ENCODE measurements at places on chromosomes 4 and X. TPM values are rescaled to one million over a fixed set of nuclear protein-coding genes. Genes with fewer than 3 reads are reported as not detected.

- no peak for DNase-seq
These were observed 160.4 kb upstream of the GPR101 start for GRCh38 chrX:137194164-137194563.

The KCNE5 gene
- 0.46 TPM for total RNA-seq

DNA sequence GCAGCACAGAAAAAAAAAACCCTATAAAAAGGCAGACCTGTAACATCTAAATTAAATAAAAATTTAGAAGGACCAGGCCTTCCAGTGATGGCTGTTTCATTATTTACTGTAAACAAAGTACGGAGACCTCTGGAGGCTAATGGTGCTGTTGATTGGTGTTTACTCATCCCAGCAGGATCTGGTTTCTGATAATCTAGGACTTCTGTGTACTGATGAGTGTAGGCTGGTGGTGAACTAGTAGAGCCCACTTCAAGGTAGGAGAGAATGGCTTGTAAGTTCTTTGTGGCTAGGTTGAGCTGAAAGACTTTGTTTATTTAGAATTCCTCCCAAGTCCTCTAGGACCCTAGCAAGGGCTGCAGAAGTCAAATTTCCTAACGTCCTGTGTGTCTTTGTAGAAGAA is 398.1 kb upstream of the PITX2 start:
- no peak for DNase-seq

GRCh38 chr4:7773401-7774180 is 166.1 kb downstream of the AFAP1 start:
- no peak for DNase-seq

- DNase-seq = no peak
These were observed 577 bp downstream of the BGN start for GRCh38 chrX:153495362-153495751.

The ANK2 gene
- 0.34 TPM for total RNA-seq
